ENCODE measurements at places on chromosomes 6 and 20.

GRCh38 chr6:116381000-116381399, 10.3 kb downstream of the DSE start:
- no peak for DNase-seq

DNA sequence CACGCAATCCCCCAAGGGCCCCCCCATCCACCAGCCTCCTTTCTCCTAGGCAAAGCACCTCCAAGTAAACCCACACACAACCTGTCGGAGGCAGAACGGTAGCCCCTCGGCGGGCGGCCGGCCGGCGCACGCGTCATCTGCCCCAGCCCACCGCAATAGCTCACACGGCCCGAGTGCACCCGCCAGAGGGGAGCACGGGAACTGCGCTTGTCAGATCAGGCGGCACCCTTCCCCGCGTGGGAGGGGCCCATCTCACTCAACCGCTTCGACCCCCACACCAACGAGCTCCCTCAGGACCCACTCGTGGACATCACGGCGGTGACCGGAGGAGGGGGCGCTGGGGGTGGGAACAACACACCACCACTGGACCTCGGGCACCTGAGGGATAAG, 767.9 kb upstream of the DEFB115 start:
- no peak for DNase-seq

DNA sequence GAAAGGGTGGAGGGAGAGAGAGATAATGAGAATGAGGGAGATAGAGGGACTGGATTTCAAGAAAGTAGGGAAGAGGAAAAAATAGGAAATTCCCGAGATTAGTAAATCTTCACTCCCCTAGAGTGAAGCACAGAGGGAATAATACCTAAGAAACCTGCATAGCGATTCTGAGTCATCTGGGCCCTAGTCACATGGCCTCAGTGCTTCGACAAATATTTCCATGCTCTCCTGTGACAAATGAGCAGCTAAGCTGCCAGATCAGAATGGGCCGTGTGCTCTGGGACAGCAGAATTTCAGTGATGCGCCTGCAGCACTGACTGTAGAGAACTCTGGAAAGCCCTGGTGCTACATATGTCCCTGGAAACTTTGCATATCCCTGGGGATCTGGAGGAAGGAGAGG, 48.6 kb upstream of the GRIK2 start:
- no peak for DNase-seq

- no peak for DNase-seq
Measured at GRCh38 chr6:30703011-30703410, 12.2 kb upstream of the NRM start.

GRCh38 chr20:46720019-46720418, 10.6 kb downstream of the SLC2A10 start:
- DNase-seq = no peak

GRCh38 chr6:17086469-17086868, 15.4 kb upstream of the STMND1 start:
- peak; percentile 69 for DNase-seq

GRCh38 chr6:90118069-90118468, 178.6 kb downstream of the BACH2 start:
- DNase-seq = no peak

GRCh38 chr20:40314278-40314677, 374.8 kb downstream of the MAFB start:
- no peak for DNase-seq

- DNase-seq = no peak
Measured at GRCh38 chr20:39164642-39165041, 202.5 kb downstream of the DHX35 start.

DNA sequence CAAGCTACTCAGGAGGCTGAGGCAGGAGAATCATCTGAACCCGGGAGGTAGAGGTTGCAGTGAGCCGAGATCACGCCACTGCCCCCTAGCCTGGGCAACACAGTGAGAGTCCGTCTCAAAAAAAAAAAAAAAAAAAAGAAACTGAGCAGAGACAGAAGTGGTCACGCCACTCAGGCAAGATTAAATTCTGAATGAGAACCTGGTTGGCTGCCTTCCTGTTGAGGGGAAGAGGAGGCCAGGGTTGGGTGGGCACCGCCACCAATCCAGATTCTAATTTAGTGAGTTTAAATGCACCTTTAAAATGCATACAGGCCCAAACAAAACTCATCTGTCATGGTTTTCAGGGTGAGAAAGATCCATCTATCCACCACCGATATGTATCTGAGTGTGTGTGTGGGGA, 23.7 kb upstream of the CCDC167 start:
- DNase-seq = no peak

- no peak for DNase-seq
Measured at GRCh38 chr6:142286088-142286409, 15.8 kb upstream of the ADGRG6 start.

- no peak for DNase-seq
Measured at GRCh38 chr6:170269846-170270541, 20.9 kb downstream of the DLL1 start.

GRCh38 chr6:126180585-126180984, 159.3 kb upstream of the CENPW start:
- DNase-seq = peak; percentile 70

- DNase-seq = no peak
Measured at GRCh38 chr6:85460921-85461797, 11.3 kb downstream of the NT5E start.

DNA sequence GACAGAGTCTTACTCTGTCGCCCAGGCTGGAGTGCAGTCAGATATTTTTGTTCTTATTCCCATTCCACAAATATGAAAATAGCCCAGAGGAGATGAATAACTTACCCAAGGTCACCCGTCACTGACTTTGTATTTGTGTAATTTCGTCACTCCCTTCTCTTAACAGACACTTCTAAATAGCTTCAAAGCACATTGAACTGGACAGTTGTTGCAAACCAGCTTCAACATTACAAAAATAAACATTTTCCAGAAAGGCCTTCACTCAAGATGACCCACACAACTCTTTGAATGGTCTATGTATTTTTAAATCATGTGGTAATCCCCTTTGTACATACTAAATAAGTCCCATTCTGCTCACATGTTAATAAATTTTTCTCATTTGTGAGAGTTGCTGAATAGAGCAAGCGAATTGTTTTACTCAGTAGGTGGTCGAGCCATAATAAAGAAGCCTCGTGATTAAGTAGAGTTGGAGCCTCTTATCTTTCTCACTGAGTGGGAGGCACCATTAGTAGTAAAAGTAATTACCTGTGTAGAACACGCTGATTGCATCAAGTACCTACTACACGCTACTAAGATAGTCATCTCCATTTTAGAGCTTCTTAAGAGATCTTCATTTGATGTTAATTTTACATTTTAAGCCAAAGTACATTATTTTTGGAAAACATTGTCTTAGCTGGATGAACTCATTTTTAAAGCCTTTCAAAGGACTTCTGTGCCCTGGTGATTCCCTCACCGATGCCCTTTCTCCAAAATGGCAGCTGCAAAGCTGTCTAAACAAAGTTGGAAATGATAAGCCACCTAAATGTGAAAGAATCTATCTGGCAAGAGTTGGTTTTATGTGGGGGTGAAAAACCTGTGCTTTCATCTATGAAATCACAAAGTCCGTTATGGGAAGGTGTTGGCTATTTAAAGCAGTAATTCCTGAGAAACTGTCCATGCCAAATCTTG, 110.0 kb downstream of the TSHZ2 start:
- DNase-seq = no peak

GRCh38 chr6:41092421-41093140, 19.8 kb downstream of the NFYA start:
- no peak for DNase-seq

DNA sequence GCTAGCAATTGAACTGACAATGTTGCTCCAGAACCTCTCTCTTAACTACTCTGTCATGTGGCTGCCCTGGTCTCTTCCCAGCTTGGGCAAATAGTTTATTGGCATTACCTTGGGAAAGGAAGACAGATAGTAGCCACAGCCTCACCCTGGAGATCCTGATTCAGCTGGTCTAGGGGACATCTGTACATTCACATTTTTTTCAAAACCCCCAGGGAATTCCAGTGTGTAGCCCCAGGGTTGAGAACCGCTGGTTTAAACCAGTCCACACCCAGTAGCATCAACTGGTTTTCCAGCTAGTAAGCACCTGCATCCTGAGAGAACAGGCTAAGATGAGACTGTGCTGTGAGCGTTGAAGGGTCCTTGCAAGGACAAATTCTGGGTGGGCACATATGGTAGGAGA, 9.6 kb downstream of the SCUBE3 start:
- DNase-seq = no peak

DNA sequence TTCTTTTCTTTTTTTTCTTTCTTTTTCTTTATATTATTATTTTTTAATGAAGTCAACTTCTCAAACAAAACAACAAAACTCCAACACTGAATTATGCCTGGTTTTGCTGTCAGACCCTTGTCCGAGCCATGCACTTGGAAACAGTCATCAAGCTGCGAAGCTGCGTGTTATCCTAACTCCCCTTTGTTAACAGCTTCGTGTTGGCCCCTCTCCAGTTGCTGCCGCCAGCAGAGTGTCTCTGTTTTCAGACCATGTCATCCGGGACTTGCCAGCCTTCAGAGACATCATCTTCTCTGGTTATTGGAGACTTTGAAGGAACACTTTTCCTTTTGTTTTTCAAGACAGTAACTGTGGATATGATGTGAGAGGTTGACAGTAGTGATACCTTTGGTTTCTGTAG, 83.1 kb downstream of the TRMT11 start:
- DNase-seq = no peak

GRCh38 chr6:160519603-160520042, 144.5 kb downstream of the LPA start:
- no peak for DNase-seq

DNA sequence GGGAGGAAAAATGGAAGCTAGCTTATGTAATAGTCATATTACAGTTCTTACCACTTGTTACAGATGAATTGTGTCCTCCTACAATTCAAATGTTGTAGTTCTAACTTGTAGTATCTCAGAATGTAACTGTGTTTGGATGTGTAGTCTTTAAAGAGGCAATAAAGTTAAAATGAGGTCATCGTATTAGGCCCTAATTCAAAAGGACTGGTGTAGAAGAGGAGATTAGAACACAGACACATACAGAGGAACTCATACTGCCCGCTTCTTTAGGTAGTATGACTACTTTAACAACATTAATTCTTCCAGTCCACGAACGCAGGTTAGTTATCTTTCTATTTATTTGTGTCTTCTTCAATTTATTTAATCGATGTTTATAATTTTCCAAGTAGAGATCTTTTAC, 46.5 kb upstream of the TPD52L1 start:
- no peak for DNase-seq

DNA sequence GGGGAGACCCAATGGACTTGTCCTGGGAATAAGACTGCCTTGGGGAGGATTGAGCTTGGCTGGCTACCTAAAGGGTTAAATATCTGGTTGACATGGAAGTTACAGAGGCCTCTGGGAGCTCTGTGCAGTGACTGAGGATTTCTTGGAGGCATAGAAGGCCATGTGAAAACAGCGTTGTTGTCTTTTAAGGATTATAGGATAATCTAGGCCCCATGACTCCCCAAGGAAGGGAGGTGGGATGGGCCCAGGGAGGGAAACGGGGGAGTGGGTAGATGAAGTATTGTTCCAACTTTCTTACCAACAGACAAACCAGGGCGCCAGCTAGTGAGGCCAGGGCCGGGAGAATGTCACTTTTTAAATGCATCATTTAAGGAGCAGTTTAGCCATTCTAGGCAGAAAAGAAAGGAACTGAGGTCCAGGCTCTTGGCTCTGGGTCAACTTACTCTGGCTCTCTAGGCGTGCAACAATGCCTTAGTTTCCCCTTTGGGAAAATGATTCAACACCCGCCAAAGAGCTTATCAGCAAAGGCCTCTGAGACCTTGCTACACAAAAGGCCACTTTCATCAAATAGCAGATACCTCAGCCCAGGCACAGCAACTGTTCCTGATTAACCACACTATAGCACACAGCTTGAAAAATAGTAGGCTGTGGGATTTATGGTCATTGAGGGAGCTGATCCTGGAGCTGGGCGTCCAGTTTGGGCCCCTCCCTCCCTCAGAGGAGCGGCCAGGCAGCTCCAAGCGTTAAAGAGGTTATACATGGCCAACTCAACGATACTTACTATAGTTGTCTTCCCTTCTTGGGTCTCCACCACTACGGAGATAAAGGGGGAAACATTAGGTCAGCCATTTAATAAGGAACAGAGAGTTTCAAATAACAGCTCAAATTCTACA, 7.0 kb downstream of the MRPS18A start:
- no peak for DNase-seq

DNA sequence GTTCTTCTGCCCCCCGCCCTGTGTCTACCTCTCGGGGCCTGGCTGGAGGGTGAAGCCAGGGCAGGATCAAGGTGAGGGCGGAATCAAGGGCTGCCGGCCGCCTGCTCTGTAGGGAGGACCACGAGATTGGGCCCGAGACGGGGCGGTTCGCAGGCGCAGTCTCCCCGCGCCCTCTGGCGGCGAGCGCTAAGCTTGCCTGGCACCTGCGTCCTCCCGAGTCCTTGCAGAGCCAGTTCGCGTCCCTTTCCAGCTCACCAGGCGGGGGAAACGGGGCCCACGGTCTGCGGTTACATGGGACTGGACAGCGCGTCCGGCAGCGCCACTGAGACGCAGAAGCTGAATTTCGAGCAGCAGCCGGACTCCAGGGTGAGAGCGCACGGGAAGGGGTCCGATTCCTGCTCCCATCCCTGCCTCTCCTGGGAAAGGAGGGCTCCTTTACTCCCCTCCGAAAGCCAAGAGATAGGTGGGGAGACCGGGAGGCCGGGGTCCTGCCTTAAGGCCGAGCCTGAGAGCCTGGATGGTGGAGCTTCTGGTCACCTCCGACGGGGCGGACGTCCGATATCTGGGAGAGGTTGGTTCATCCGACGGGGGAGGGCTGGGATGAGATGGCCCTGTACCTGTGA, 3.6 kb upstream of the MATN4 start:
- DNase-seq = no peak

- peak; percentile 36 for DNase-seq
Measured at GRCh38 chr6:129894921-129895320, 33.8 kb upstream of the TMEM244 start.

GRCh38 chr6:79188885-79189480, 45.5 kb downstream of the HMGN3 start:
- no peak for DNase-seq

DNA sequence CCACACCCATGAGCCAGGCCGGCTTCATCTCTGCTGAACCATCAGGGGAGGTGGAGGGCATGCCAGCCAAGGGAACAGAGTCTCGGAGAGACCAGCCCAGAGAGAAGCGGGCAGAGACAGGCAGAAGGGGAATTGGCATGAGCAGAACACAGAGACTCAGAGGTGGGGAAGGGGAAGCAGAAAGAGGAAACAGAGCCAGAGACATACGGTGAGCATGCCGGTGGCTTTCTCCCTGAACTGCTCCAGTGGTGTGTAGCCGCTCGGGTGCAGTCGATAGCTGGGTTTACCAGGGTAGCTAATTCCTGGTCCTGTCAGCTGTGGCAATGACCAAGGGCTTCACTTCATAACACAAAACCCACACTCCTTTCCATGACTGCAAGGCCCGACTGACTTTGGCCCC, 83.6 kb upstream of the CCDC167 start:
- DNase-seq = no peak
